RWPE2 (cell line): ENCODE measurements at places on chromosomes 4 and X.

DNA sequence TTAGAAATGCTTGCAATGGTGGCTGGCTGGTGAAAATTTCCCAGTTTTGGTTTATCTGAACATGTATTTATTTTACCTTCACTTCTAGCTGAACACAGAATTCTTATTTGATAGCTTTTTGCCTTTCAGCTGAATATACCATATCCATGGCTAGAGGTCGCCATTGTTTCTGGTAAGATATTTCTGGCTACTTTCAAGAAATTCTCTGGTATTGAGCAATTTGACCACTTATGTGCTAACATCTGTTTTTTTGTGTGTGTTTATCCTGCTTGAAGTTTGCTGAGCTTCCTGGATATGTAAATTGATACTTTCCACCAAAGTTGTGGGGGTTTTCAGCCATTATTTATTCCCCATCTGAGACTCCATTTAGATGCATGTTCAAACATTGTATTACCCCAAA lies 75.4 kb downstream of the FBXW7 start:
- no peak for DNase-seq

- DNase-seq, result no peak
Observed at GRCh38 chr4:183691006-183691405, 31.9 kb downstream of the TRAPPC11 start.

- DNase-seq, result no peak
Observed at GRCh38 chrX:12955882-12956703, 18.8 kb upstream of the TMSB4X start.

GRCh38 chr4:147285751-147286150 lies 195.1 kb upstream of the EDNRA start:
- no peak for DNase-seq

DNA sequence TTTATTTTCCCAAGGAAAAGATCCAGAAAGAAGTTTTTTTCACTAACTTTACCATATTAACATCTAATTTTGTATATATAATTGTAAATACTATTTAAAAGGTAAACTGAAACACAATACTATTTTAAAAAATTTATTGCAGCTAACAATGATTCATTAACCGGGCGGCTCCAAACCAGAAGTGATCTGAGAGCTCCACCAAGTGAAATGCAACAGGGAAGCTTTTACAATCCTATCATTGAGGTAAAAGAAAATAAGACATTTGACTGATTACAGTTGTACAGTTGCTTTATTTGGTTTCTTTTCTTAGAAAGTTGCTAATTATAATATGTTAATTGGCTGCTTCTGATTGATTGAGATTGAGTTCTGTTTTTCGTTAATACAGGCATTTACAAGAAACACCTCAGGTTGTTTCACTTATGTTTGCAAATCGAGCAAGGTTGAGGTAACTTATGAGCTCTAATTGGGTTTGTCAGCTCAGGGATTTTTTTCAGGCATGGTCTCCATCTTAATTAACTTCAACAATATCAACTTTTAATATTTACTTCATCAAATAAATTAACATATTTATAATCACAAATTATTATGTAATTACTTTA lies 220.2 kb upstream of the UGT8 start:
- no peak for DNase-seq

- no peak for DNase-seq
Observed at GRCh38 chrX:2159861-2160260, 340.9 kb downstream of the DHRSX start.

DNA sequence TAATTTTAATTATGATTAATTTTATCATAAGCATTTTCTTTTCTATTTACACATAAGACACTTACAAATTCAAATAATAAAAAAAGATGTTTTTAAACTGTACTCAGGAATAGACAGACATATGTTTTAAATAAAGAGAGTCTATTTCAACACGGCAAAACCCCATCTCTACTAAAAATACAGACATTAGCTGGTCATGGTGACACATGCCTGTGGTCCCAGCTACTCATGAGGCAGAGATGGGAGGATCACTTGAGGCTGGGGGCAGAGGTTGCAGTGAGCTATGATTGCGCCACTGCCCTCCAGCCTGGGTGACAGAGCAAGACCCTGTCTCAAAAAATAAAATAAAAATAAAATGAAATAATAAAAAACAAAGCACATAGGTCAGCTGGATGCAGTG lies 14.8 kb downstream of the FAM9B start:
- no peak for DNase-seq

DNA sequence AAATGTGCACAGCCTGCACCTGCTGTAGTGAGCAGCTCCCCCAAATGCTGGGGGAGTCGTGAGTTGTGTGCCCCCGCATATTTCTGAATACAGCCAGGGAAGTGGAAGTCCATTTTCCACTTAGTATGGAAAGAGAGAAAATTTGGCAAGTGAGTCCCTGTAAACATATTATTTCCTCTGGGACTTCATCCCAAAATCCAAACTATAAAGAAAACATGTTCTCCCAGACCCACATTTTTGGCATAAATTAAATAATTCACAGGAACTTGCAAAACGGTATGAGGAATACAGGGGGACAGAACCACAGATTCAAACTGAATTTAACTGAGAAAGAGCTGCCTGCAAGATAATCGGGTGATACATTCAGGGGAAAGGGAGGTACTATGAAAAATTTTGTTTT lies 107.2 kb downstream of the GPR143 start:
- DNase-seq, result no peak

DNA sequence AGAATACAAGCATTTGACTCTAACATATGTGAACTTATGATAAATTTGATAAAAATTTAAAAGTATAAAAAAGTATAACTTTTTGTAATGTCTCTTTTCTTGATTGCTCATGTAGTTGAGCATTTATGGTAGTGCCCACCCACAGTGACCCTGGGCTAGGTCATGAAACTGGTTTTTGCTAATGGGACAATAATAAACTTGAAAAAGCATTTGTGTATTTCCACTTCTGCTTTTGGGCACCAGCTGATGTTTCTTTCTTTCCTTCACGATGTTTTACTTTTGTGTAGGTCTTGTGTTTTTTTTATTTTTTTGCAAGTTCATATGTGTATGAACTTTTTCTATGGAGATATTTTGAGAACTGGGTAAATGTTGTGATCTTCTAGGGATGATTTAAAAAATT lies 313.1 kb downstream of the CBLL2 start:
- no peak for DNase-seq

- DNase-seq, result no peak
Observed at GRCh38 chr4:68148800-68149685, 19.4 kb upstream of the TMPRSS11F start.

GRCh38 chrX:47499293-47499692 lies 16.3 kb upstream of the ZNF41 start:
- no peak for DNase-seq

DNA sequence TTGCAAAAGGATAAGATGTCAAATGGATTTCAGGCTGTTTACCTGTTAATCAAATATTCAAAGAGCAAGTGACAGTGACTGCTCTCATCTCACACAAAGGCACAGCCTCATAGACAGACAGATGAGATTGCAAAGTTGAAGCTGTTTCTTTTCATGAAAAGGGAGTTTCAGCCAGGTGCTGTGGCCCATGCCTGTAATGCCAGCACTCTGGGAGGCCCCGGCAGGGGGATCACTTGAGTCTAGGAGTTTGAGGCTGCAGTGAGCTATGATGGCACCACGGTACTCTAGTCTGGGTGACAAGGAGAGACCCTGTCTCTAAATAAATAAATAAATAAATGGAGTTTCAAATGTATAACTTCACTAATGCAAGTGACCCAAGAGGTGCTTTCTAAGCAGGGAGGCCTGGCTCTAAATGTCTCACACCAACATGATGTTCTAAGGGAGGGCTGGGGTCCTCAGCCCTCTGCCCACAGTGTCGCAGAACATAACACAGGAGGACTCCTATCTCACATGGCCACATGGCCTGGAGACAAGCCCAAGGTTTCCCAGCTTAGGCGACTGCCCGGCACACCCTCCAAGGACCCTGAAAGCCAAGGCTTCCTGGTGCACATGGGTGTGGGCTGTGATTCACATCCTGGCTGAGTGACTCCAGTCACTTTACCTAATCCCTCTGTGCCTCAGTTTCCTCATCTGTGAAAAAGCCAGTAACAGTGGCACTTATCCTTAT lies 26.8 kb downstream of the PPP2R2C start:
- DNase-seq, result no peak

DNA sequence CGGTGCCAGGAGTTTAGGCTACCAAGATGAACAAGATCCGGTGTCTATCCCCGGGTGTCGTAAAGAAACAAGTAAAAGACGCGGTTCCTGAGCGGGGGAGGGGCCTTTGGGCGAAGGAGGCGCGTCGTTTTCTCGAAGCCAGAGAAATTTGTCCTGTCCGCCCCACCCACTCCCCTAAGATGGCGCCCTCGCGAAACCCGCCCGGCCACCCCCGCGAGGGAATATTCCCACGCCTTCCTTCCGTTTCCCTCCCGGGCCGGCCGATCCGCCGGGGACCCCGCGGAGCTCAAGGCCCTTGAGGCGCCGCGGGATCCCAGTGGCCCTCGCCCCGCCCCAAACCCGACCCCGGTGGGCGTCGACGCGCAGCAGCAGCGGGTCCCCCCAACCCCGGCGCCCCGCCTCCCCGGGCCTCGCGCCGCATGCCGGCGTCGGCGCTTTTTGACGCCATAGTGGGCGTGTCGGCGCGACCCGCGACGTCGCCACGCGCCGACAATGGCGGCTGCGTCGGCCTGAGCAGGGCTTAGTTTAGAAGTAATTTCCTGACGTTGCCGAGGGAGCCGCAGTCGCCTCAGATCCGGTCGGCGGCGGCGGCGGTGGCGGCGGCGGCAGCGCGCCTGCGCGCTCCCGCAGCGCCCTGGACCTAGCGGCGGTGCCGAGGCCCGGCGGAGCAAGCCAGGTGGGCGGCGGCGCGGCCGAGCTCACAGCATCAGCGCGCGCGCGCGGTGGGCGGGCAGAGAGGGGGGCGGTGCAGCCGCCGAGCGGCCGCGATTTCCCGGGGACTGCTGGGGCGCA lies 432 bp upstream of the HTATSF1 start:
- peak; percentile 74 for DNase-seq

- DNase-seq, result no peak
Observed at GRCh38 chr4:85910985-85911384, 436.0 kb downstream of the ARHGAP24 start.

DNA sequence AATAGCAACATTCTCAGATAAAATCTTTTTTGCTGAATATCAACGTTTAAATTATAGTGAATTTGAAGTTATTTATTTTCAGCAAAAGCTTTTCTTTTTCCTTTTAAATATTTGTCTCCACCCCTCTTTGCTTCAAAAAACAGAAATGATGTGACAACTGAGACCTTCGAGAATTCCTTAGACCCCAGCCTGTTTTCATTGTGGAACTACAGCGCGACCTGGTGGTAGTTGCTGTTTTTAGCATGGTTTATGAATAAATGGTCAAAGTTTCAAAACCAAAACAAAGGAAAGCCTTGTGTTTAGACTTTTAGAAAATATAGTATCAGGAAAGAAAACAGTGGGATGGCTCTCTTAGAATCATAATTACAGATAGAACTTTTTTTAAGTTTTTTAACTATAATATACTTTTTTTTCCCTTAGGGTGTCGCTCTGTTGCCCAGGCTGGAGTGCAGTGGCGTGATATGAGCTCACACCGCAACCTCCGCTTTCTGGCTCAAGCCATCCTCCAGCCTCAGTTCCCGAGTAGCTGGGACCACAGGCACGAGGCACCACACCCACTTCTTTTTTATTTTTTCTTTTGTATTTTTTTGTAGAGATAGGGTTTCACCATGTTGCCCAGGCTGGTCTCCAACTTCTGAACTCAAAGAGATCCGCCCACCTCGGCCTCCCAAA lies 26.8 kb upstream of the TMEM184C start:
- no peak for DNase-seq

DNA sequence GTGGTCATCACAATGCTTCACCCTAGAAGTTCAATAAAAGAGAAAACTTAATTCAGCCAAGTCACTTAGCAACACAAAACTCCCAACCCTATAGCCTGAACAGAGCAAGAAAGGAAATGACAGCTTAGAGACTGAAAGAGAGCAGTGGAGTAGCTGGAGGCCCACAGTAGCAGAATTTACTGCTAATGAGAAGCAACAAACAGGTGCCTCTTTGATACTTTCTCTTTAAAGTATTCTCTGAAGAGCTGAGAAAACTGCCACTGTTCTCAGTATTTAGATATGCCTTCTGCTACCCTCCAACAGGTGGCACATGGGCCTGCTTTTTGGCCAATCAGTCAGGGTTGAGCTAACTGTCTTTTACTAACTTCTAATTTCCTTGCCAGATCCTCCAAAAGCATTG lies 240.0 kb downstream of the GPC3 start:
- no peak for DNase-seq

DNA sequence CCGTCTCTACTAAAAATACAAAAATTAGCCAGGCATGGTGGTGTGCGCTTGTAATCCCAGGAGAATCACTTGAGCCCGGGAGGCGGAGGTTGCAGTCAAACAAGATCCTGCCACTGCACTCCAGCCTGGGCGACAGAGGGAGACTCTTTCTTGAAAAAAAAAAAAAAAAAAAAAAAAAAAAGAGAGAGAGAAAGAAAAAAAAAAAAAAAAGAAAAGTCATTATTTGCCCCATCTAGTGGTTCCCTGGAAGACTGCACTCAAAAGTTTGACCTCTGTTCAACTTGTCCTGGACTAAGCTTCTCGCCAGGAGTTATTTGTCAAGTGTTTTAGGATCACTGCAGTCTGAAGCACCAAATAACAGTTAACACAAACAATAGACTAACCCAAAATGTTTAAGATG lies 45.3 kb upstream of the KCTD8 start:
- no peak for DNase-seq

DNA sequence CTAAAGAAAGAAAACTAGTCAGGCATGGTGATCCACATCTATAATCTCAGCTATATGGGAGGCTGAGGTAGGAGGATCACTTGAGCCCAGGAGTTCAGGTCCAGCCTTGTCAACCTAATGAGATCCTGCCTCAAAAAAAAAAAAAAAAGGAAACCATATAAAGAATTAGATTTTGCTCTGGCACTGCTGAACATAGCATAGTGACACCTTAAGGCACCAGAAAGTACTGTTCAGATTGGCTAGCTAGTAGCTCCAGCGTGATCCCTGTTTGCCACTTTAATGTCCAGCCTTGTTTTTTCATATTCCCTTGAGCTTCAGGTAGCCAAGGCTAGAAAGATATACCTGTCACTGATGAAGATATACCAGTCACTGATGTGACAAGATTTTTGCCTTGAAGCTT lies 34.1 kb downstream of the EXOC1 start:
- no peak for DNase-seq

DNA sequence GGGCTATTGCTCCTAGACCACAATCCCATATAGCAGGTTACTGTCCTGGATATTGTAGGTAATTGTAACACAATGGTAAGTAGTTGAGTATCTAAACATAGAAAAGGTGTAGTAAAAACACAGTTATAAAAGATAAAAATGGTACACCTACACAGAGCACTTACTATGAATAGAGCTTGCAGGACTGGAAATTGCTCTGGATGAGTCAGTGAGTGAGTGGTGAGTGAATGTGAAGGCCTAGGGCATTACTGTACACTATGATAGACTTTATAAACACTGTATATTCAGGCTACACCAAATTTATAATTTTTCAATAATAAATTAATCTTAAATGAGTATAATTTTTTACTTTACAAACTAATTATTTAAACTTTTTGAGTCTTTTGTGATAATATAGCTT lies 425.7 kb downstream of the PABPC4L start:
- no peak for DNase-seq

DNA sequence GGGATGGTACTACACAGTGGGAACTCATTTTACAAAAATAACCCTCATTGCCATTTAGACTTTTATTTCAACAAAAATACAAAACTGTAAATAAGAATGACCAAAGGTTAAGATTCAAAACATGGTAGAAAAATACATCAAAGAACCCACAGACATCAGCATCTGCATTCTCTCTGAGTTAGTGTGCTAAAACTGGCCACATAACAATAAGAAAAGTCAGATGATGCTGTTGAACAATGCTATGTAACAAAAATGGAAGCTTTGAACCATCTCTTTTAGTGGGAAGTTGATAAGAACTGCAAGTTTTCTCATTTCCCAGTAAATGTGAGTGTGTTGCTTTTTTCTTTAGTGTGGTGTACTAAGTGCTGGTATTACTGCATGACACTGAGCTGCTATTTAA lies 888.4 kb upstream of the EPHA5 start:
- no peak for DNase-seq
